ENCODE measurements at places on chromosomes 6 and 20. TPM values are rescaled to one million over a fixed set of nuclear protein-coding genes. Genes with fewer than 3 reads are reported as not detected.

- no peak for DNase-seq
Observed at GRCh38 chr20:44858606-44859360, 26.7 kb upstream of the YWHAB start.

ZC2HC1B gene
- total RNA-seq: not detected

- DNase-seq: no peak
Observed at GRCh38 chr6:140773276-140773675, 1359.4 kb upstream of the GJE1 start.

GRCh38 chr6:28449056-28449455, 5.8 kb upstream of the ZSCAN23 start:
- DNase-seq: no peak
